ENCODE measurements at places on chromosomes 16 and 17. TPM values are rescaled to one million over a fixed set of nuclear protein-coding genes. Genes with fewer than 3 reads are reported as not detected.

- DNase-seq = no peak
These were observed 849 bp upstream of the SOX15 start for GRCh38 chr17:7590743-7591142.

DNA sequence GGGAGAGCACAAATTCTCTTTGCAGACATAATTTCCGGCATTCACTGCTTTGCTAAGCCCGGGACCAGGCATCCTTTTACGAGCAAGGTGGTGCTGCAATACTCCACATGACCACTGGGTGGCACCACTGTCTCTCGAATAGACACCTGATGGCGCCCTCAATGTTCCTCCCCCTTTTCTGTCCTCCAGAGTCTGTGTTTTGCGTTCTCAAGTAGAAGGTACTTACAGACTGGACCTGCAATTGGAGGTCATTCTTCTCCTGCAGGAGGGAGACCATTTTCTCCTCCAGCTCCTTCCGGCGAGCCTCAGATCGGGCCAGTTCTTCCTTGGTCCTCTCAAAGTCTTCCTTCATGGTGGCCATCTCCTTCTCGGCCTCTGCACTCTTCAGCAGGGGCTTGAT, 45.2 kb downstream of the MYH13 start:
- peak; percentile 18 for DNase-seq

DNA sequence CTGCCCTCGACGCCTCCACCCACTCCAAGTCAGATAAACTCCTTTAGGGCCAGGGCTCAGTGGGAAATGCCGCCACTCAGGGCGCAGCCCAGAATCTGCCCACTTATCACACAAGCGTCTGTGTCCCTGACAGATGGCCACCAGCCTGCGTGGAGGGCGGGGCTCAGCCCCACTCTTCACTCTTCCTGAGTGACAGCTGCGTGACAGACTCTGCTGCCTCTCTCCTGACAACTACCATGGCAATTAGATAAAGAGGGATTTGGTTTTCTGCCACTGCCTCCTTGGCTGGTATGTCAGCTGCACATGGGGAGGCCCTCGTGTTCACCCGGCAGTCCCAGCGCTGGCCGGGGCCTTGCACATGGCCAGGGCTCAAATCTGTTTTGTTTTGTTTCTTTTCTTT, 96.2 kb downstream of the RTN4RL1 start:
- no peak for DNase-seq

DNA sequence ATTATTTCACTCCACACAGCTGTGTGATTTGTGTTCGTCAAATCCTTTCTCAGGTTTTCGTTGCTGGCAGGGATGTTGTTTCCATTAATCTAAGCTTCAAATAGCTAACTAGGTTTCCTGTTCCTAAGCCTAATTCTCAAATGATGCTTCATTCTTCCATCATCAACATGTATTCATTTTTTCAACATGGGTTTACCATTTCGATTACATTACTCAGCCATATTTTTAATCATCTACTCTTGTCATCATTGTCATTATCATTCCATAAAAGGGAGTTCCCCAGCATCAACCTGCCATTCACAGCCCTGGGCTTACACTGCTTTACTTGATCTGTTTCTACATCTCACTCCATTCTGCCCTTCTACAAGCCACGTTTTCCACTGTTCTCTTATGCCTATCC, 33.3 kb upstream of the ANKFN1 start:
- no peak for DNase-seq

DNA sequence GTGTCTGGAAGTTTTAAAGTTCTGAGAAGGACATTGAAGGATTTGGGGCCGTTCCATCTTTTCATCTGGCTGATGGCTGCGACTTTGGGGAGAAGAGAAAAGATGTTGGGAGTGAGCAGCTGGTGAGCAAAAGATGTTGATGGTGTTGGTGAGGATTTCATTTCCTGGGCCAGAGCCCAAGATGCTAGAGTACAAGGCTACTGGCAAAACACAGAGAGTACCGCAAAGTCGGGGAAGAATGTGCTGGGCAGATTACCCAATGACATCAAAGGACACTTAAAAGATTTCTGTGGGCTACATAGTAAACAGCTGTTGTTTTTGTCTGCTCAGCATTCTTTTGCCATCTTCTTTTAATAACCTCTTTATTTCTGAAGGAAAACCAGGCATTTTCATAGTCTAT, 49.4 kb upstream of the GAS7 start:
- no peak for DNase-seq

DNA sequence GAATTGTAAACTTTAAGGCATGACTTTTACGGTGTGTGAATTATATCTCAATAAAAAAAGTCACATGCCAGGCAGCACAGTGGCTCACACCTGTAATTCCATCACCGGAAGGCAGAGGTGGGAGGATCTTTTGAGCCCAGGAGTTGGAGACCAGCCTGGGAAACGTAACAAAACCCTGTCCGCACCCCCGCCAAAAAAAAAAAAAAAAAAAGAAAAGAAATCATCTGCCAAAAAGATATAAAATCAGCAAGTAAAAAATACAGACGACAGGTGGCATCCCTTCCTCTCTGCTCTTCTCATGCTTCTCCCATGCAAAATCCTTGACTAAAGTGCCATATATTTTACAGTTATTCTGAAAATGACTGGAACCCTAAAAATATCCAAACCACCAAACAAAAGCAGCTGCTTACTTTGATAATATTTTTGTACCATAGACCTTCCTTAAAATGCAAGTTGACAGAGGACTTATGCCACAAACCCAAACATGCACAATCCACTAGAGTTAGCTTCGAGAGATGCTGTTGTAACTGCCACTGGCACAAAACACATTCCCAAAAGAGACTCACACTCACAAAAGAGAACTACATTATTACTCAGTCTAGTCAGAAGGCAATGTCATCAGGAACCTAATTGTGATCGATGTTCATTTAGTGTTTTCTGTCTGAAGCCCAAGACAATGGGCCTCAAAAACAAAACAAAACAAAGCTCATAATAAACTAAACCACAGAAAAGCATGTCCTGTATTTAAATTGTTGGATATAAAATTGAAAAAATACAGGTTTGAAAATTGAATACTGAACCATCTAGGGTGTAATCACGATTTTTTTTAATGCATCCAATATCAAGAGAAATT, 2.4 kb downstream of the CRLF3 start:
- DNase-seq = no peak

DNA sequence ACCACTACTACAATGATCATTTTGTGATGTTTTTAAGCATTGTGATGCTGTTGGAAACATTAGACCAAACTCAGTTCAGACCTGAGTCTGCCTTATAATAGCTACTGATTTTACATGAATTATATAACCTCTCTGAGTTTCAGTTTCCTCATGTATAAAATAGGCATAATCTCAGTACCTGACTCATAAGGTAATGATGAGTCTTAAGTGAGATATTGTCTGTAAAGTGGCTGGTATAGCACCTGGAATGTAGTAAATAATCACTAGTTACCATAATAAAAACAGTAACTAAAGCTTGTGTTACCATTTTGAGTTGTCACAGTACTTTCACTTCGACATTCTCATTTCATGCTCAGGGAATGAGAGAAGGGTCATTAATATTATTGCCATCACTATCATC, 381.5 kb upstream of the SALL1 start:
- DNase-seq = no peak

GRCh38 chr17:61168506-61168905, 231.1 kb upstream of the TBX2 start:
- DNase-seq = no peak

GRCh38 chr17:77544347-77545110, 403.8 kb downstream of the SEC14L1 start:
- DNase-seq = no peak

DNA sequence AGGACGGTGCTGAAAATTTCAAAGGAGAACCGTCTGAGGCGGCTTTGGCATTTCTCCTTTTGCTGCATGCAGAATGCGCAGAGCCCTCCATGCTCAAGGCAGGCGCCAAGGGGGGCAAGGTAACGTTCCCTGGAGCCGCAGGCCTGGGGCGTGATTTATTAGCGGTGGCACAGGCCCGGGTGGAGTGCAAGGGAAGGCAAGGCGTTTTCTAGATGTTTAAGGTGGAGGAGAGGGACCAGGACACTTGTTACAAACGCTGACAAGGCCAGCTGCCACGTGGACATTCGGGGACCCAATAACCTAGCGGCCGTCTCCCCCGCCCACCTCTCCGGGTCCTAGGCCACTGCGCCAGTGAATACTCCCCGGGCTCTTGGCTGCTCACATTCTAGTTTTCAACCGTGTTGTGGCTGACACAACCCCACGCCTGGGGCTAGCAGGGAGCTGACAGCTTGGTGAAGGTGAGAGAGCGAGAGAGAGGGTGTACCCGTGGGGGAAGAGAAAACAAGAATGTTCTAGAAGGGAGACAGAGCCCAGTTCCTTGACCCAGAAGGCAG, 250.1 kb downstream of the C16orf95 start:
- no peak for DNase-seq

GRCh38 chr17:81939881-81940385, 2.8 kb upstream of the PYCR1 start:
- no peak for DNase-seq

Gene ASGR1
- total RNA-seq = 2.6 TPM

Gene NHLRC4
- total RNA-seq = 2.7 TPM

Gene METTL16
- 34.2 TPM for total RNA-seq

Gene PRCD
- 1.8 TPM for total RNA-seq

Gene HOXB5
- total RNA-seq = 7.4 TPM

Gene ANKRD40CL
- total RNA-seq = not detected

Gene HID1
- 30.6 TPM for total RNA-seq

Gene RAD51C
- 22.2 TPM for total RNA-seq
